ENCODE measurements at places on chromosomes 5 and 9.

GRCh38 chr9:120927269-120928014 is 846 bp upstream of the TRAF1 start:
- no peak for DNase-seq

DNA sequence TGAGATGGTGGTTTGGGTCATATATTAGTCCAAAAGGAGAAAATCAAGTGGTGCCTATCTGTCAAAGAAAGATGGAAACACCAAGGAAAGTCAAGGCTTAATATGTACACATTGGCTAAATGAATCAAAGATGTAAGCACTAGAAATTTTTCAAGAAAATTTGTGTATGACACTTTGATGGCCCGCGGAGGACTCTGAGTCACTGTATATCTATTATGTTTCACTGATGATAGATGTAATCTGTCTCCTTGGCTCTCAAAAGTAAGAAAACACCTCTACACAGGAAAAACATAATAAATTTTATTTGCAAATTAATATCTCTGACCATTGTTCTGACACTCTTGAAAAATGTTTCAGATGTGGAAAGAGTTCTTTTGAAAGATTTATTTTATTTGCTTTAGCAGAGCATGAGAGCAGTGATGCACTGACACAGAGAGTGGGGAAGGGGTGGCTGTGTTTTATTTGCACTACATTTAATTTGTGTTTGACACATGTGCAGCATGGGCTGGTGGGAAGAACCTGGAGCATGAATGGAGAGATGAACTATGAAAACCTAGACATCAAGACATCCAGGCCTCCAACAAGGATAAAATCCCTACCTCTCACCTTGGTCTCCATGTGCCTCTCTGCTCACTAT is 180.8 kb upstream of the GAS1 start:
- DNase-seq = no peak

DNA sequence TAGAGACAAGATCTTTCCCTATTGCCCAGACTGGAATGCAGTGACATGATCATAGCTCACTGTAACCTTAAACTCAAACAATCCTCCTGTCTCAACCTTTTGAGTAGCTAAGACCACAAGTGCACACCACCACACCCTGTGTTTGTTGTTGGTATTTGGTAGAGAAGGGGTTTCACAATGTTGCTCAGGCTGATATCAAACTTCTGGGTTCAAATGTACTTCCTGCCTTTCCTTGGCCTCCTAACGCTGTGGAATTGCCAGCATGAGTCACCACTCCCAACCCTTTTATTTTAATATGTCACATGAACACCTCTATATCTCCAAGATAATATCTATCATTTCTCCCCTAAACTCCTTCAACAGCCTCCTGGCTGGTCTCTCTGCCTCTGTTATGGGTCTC is 719.0 kb downstream of the PTPRD start:
- DNase-seq = no peak

GRCh38 chr9:129330711-129331492 is 152.8 kb upstream of the IER5L start:
- peak; percentile 22 for DNase-seq

DNA sequence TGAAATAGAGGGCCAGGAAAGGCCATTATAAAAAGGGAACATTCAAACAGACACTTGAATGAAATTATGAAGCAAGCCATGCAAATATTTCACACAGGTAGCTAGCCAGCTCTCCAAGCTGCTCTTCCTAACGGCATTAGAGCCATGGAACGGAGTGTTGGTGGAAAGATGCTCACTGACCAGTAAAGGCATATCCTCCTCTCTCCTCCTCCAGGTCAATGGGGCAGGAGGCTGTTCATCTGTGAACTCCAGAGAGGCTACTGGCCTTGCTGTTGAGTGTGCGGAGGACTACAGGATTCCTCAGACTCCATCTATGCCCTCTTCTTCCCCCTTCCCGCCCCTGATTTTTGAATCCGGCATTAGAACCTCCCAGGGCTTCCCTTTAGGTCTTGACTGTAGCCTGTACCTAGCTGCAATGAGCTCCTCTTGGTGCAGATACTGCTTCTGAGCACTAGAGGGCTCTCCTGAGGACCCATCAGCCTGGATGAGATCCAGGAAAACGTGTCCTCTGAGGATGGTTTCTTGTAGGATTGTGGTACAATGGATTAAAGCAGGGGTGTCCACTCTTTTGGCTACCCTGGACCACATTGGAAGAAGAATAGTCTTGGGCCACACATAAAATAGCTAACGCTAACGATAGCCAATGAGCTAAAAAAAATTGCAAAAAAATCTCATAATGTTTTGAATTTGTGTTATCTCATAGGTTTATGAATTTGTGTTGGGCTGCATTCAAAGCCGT is 162.2 kb downstream of the SREK1 start:
- DNase-seq = peak; percentile 86

DNA sequence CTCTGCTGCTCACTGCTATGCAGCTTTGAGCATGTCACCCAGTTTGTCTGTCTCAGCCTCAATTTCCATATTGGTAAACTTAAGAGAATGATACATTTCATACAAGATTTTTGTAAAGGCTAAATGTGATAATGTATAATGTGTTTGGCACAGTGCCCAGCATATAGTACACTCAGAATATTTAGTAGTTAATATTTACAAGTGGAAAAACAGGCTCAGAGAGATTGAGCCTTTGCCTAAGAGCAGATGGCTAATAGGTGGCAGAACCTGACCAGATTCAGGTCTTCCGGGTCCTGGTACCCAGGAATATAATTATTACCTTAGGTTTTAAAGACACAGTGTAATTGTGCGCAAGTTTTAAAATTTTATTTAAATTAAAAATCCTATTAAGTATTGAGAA is 46.8 kb upstream of the KIAA1958 start:
- no peak for DNase-seq

DNA sequence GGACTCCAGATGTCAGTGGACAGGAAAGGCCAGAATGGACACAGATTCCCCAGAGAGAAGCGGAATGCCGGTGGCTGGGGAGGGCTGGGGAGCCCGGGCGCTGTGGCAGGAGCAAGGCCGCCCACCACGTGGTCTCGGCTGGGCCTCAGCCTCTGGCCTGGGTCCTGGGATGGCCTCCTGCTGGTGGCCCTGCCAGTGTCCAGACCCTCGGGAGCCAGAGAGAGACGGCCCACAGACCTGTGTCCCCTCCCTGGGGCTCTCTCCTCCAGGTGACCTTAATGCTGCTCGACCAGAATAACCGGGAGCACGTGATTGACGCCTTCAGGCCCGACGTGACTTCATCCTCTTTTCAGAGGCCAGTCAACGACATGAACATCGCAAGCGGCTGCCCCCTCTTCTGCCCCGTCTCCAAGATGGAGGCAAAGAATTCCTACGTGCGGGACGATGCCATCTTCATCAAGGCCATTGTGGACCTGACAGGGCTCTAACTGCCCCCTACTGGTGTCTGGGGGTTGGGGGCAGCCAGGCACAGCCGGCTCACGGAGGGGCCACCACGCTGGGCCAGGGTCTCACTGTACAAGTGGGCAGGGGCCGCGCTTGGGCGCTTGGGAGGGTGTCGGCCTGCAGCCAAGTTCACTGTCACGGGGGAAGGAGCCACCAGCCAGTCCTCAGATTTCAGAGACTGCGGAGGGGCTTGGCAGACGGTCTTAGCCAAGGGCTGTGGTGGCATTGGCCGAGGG is 19.0 kb downstream of the FBXW5 start:
- no peak for DNase-seq

DNA sequence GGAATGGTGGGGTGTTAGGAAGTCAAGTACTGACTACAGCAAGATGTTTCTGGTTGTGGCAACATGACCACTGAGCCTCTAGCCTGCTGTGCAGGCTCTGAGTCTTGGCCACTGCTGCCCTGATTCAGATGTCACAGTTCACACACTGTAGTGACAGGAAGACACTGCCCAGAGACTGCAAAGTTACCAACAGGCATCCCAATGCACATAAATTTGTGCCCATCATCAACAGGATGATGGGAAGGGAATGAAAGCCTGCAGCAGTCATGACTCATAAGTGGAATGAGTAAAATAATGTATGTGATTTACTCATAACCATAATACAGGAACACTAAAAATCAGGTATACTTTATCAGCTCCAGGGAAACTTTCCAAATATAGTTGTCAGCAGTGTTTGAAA is 251.6 kb upstream of the HAPLN1 start:
- DNase-seq = no peak

GRCh38 chr9:84667571-84668195 is 1.8 kb upstream of the NTRK2 start:
- no peak for DNase-seq

DNA sequence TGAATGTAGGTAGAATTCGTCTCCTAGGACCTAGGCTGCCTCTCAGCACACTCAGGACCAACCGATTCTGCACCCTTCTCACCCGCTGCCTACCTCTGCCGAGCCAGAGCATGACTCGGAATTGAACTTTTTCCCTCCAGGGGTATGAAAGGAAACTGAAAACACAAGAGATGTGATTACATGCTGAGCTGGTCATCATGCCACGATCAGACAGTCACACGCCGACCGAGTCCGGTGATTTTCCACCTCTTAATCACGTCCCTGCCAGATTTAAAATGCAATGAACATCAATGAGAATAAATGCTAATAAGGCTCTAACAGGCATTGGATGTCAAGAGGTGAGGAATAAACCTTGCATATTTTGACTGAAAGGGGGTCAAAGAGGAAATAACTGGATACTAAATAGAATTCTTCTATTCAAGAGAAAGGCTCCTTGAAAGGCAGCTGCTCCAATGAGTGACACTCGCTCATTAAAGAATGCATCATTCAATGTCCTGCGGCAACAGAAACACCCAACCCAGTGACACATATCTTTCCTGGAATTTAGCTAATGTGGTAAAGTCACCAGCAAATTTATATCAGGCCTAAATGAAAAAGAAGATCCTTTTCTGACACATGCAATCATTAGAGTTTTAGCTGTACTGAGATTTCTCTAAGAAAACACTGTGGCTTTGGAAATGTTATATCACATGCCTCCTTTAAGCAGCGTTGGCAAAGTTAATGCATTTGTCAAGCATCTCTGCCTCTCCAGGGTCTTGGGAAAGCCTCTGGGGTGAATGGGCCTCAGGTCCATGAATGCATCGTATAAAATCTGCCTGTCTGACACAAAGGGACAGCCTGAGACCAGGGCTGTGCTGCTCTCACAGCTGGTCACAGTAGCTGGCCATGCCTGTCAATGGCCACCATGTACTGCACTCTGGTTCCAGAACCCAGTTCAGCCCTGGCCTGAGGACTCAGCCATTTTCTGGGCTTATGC is 128.7 kb downstream of the SPOCK1 start:
- no peak for DNase-seq

DNA sequence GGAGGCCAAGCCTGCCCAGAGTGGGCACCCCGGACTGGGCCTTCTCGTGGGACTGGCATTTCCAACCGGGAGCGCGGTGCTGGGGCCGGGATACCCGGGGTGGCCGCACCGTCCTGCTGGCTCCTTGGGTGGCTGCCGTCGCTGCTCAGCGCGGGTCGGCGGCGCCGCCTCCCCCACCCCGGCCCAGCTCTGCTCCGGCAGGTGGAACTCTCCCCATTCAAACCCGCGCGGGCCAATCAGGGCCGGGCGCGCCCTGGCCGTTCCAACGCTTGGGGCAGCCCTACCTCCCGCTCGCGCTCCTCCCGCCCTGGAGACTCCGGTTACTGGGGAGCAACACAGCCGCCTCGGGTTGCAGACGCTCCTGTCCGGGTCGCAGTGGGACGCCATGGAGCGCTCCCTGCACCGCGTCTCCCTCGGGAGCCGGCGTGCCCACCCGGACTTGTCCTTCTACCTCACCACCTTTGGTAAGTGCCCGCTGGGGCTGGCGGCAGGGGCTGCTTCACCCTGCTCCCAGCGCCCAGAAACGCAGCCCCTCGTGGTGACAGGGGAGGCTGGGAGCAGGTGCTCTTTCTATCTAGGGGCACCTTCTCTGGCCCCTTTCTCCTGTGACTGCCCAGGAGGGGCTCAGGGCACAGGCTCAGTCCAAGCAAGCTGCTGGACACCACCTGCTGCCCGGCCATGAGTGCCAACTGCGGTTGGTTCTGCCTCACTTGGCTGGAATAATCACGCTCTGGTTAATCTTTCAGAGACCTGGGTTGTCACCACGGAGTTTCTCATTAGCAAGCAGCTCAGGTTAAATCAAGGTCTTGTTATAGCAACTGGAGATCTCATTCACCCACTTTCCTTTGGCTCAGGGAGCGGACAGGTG is at the start of gene RGS3:
RGS3 (plus strand) TSS at position 310 of the 868 bp plus-strand sequence; CDS start at position 386, 76 bp downstream.
- no peak for DNase-seq

DNA sequence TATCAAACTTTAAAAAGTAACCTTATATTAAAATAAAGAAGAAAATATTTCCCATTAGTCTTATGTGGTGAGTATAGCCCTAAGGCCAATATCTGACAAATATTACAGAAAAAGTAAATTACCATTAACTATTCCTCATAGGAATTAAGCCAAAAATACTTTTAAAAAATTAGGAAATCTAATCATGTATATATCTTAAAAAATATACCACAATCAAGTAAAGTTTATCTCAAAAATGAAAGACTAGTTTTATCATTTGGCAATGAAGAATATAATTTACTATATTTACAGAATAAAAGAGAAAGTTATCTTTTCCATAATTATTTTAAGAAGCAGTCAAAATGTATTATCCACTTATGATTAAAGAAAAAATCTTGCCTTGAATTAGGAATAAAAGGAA is 458.8 kb upstream of the ZNF462 start:
- no peak for DNase-seq

Measured in SK-MEL-5 (cell line).